Effector memory CD4-positive, alpha-beta T cell (primary cell): ENCODE measurements at places on chromosomes 3 and 15.

DNA sequence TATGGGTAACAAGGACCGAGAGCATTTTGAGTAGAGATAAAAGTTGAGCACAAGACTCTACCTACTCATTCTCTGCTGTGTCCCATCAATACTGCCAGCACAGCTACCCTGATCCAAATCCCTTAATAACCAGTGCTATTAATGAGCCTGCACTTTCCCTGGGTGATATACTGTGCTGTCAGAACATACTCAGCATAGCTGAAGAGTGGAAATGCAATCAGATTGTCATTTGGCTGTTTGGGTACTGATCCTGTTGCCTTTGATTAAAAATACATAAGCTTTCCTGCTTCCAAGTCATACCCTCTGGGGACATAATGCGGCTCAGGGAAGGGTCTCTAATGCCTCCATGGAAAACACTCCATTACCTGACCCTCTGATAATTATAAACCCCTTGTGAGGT is 917.5 kb downstream of the SQOR start:
- no peaks in the 10 kb centered on the region for H3K27me3 ChIP-seq
- DNase-seq, result no peak
- H3K4me3 ChIP-seq, result no peak overlapping the region
- no peaks in the 10 kb centered on the region for H3K4me1 ChIP-seq
- no peaks in the 10 kb centered on the region for H3K36me3 ChIP-seq

- no peaks in the 10 kb centered on the region for H3K36me3 ChIP-seq
- no peak overlapping the region for H3K4me3 ChIP-seq
- DNase-seq, result no peak
- H3K27me3 ChIP-seq, result no peaks in the 10 kb centered on the region
These were observed 187.6 kb downstream of the NLGN1 start for GRCh38 chr3:173584838-173585831.

DNA sequence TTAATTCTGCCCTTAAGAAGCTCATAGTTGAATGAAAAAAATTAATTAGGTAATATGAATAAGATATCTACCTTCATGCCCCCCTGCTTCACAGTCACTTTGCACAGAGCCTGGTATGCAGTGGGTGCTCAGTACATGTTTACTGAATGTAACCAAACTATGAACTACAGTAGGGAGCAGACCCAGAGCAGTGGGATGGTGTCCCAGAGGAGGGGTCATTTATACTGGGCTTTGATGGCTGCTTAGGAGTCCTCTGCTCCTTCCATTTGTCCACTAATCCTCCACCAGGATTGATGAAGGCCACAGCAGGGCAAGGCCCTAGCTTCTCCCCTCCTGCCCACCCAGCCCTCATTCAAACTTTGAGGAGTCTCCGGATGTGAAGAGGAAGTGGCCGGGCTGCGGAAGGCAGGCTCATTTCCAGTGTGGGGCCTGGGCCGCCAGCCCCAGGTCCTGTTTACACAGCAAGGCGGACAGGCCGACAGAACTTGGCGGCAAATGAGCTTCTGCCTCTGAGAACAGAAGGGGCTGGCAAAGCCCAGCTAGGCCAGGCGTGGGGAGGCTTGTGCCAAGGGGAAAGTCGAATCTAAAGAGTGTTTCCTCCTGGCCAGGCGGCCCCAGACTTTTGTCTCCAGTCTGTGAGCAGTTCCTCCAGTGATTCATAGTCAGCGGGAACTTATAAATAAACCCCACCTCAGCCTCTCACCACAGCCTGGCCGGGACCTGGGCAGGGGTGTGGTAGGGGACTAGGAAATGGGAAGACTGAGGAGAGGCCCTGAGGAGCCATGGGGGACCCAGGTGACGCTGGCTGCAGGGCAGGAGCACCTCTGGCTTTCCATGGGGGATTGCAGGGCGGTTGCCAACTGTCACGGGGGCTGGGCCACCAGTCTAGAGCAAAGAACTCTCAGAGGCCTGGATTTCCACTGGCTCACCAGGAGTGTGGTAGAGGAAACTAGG is 51.6 kb upstream of the LCTL start:
- H3K36me3 ChIP-seq, result no peaks in the 10 kb centered on the region
- no peak for DNase-seq
- H3K27me3 ChIP-seq, result no peaks in the 10 kb centered on the region
- no peak overlapping the region for H3K27ac ChIP-seq

DNA sequence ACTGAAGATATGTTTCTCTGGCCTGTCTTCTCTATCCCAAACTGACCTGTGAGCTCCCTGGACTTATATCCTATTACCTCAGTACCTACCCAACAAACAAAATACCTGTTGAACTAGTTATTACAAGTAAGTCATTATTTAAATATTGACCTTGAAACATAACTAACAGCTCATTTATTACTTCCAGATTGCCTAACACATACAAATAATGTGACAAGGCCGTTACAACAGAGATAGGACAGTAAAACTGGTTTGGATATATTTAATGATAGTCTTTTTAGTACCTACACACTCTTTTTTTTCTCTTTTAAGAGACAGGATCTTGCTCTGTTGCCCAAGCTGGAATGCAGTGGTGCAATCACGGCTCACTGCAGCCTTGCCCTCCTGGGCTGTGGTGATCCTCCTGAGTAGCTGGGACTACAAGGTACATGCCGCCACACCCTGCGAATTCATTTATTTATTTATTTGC is 145.0 kb downstream of the ADAM10 start:
- no peak for DNase-seq
- no peaks in the 10 kb centered on the region for H3K4me1 ChIP-seq
- H3K27ac ChIP-seq, result no peak overlapping the region
- H3K27me3 ChIP-seq, result no peaks in the 10 kb centered on the region
- peaks cover 6% of the 10 kb centered on the region for H3K36me3 ChIP-seq
- no peak overlapping the region for H3K4me3 ChIP-seq

GRCh38 chr3:57952208-57952631 is 56.0 kb upstream of the FLNB start:
- H3K36me3 ChIP-seq, result no peaks in the 10 kb centered on the region
- DNase-seq, result no peak
- H3K4me3 ChIP-seq, result no peak overlapping the region
- H3K27ac ChIP-seq, result no peak overlapping the region
- H3K4me1 ChIP-seq, result no peaks in the 10 kb centered on the region

DNA sequence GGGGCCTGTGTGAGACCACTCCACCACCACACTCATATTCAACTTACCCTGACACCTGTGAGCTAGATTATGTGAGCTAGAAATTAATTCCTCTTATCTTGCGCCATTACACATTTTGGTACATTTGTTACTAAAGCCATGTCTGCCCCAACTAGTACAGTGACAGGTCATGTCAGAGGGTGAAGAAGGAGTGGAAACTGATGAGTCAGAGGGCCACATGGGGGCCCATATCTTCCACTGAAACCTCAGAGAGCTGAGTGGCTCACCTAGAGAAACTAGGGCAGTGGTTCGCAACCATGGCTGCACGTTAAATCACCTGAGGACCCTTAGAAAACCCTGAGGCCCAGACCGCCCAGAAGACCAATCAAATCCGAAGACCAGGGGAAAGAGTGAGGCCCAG is 15.7 kb upstream of the MEF2A start:
- no peaks in the 10 kb centered on the region for H3K4me1 ChIP-seq
- no peaks in the 10 kb centered on the region for H3K27me3 ChIP-seq
- no peak for DNase-seq
- no peaks in the 10 kb centered on the region for H3K36me3 ChIP-seq
- H3K27ac ChIP-seq, result no peak overlapping the region

- no peak overlapping the region for H3K4me3 ChIP-seq
- no peaks in the 10 kb centered on the region for H3K4me1 ChIP-seq
- H3K36me3 ChIP-seq, result no peaks in the 10 kb centered on the region
These were observed 6.7 kb downstream of the CGNL1 start for GRCh38 chr15:57382969-57383368.

GRCh38 chr3:45917146-45917898 is 25.9 kb upstream of the CXCR6 start:
- no peak for DNase-seq
- H3K4me3 ChIP-seq, result no peak overlapping the region
- H3K27ac ChIP-seq, result no peak overlapping the region
- H3K36me3 ChIP-seq, result peaks cover 36% of the 10 kb centered on the region
- no peaks in the 10 kb centered on the region for H3K27me3 ChIP-seq
- peaks cover 18% of the 10 kb centered on the region for H3K4me1 ChIP-seq

- H3K36me3 ChIP-seq, result no peaks in the 10 kb centered on the region
- H3K27me3 ChIP-seq, result no peaks in the 10 kb centered on the region
- no peak overlapping the region for H3K27ac ChIP-seq
These were observed 1207.6 kb downstream of the OTOL1 start for GRCh38 chr3:162704238-162704637.

DNA sequence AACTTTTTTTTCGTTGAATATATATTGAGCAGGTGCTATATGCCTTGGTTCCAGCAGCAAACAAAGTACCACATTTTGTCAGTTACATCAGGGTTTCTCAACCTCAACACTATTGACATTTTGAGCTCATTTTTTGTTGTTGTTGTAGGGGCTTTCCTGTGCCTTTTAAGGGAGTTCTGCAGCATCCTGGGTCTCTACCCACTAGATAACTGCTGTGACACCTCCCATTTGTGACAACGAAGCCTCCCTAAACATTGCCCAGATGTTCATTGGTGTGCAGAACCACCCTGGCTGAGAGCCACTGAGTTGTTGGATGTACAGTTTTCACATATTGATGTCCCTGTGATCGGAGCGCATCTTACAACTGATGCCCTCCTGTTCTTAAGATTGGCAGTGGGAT is 382.6 kb downstream of the PTPRG start:
- DNase-seq, result no peak
- H3K4me3 ChIP-seq, result no peak overlapping the region
- no peaks in the 10 kb centered on the region for H3K4me1 ChIP-seq
- H3K27me3 ChIP-seq, result no peaks in the 10 kb centered on the region
- H3K27ac ChIP-seq, result no peak overlapping the region

GRCh38 chr15:96037584-96037983 is 292.9 kb upstream of the NR2F2 start:
- H3K27me3 ChIP-seq, result peaks cover 3% of the 10 kb centered on the region
- no peak for DNase-seq
- no peak overlapping the region for H3K4me3 ChIP-seq
- no peaks in the 10 kb centered on the region for H3K36me3 ChIP-seq

- peaks cover 26% of the 10 kb centered on the region for H3K36me3 ChIP-seq
- no peak overlapping the region for H3K27ac ChIP-seq
- no peak overlapping the region for H3K4me3 ChIP-seq
- no peak for DNase-seq
These were observed 5.5 kb downstream of the B4GALT4 start for GRCh38 chr3:119235151-119235550.

GRCh38 chr3:113594066-113594465 is 61.7 kb downstream of the SIDT1 start:
- no peaks in the 10 kb centered on the region for H3K36me3 ChIP-seq
- H3K27ac ChIP-seq, result no peak overlapping the region

GRCh38 chr3:12185172-12185710 is 26.5 kb upstream of the TIMP4 start:
- H3K4me3 ChIP-seq, result no peak overlapping the region
- no peak for DNase-seq
- no peaks in the 10 kb centered on the region for H3K27me3 ChIP-seq
- H3K27ac ChIP-seq, result no peak overlapping the region

DNA sequence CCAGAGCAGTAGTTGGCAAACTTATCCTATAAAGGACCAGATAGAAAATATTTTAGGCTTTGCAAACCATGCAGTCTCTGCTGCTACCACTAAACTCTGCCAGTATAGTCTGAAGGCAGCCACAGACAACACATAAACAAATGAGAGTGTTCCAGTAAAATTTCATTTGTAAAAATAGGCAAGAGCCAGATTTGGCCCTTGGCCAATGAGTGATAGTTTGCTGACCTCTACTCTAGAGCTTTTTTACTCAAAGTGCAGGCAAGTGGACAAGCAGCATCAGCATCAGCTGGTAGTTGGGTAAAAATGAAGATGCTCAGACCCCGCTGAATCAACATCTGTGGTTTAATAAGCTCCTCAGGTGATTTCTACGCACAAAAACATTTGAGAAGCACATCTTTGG is 269.8 kb downstream of the NTRK3 start:
- H3K36me3 ChIP-seq, result no peaks in the 10 kb centered on the region
- no peaks in the 10 kb centered on the region for H3K4me1 ChIP-seq
- no peaks in the 10 kb centered on the region for H3K27me3 ChIP-seq
- no peak overlapping the region for H3K4me3 ChIP-seq

DNA sequence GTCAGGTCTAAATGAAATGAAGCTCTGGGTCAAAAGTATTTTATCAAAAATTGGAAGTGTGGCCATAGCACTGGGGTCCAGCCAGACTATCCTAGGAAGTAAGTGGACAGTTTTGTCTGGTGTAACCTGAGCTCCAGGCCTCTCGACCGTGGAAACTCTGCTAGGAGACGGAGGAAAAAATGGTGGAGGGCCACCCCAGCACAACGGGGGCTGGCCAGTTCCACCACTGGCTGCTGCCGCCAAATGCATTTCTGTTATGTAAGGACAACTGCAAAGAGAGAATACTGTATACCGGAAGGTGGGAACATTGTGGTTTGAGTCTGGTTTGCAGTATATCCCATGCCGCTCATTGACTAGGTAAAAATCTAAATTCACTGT is 235.7 kb downstream of the GREM1 start:
- H3K27me3 ChIP-seq, result no peaks in the 10 kb centered on the region
- H3K36me3 ChIP-seq, result no peaks in the 10 kb centered on the region
- H3K27ac ChIP-seq, result no peak overlapping the region
- H3K4me1 ChIP-seq, result no peaks in the 10 kb centered on the region
- H3K4me3 ChIP-seq, result no peak overlapping the region
- no peak for DNase-seq

DNA sequence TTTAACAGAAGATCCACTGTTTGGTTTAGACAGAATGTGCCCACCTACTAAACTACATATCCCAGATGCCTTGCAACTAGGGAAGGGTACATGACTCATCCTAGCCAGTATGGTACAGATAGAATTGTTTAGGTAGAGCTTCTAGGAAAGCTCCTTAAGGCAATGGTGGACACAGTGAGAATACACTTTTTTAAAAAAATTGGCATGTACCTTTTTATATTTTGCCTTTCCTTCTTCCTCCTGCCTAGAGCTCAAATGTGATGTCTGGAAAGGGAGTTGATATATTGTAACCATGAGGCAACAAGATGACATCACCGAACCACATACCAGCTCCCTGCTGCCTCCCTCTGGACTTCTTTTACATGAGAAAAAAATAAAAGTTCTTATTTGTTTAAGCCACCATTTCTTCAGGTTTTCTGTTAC is 14.4 kb upstream of the C3orf80 start:
- H3K4me1 ChIP-seq, result no peaks in the 10 kb centered on the region
- H3K27ac ChIP-seq, result no peak overlapping the region
- DNase-seq, result no peak
- no peak overlapping the region for H3K4me3 ChIP-seq

- no peaks in the 10 kb centered on the region for H3K36me3 ChIP-seq
- H3K4me3 ChIP-seq, result no peak overlapping the region
- H3K4me1 ChIP-seq, result no peaks in the 10 kb centered on the region
- no peak overlapping the region for H3K27ac ChIP-seq
These were observed 325.2 kb downstream of the WDR72 start for GRCh38 chr15:53434174-53434678.

- no peaks in the 10 kb centered on the region for H3K4me1 ChIP-seq
- DNase-seq, result no peak
- no peaks in the 10 kb centered on the region for H3K27me3 ChIP-seq
- peaks cover 10% of the 10 kb centered on the region for H3K36me3 ChIP-seq
- no peak overlapping the region for H3K27ac ChIP-seq
These were observed 128.2 kb upstream of the CGNL1 start for GRCh38 chr15:57248074-57248473.
